ENCODE measurements at places on chromosomes 11 and 22.

DNA sequence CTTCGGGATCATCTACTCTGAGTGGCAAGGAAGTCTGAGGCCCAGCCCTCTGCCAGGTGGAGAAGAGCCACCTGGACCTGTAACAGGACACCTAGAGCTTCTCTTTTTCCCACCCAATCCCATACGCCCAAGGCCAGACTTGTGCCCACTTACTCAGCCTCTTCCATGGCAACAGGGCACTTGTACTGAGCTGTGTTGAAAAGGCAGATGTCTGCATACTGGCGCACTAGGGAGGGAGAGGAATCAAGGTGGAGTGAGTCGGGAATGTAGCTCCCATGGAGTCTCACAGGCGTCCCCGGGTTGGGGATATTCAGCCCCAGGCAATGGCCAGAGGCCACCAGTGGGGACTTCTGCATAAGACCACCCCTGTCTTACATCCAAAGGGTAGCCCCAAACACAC is 36.1 kb downstream of the TPBGL start:
- DNase-seq, result no peak
- H3K36me3 ChIP-seq, result peaks cover 15% of the 10 kb centered on the region
- H3K27ac ChIP-seq, result peak overlapping the region; percentile 90
- H3K4me1 ChIP-seq, result peaks cover 44% of the 10 kb centered on the region
- no peak overlapping the region for H3K4me3 ChIP-seq

DNA sequence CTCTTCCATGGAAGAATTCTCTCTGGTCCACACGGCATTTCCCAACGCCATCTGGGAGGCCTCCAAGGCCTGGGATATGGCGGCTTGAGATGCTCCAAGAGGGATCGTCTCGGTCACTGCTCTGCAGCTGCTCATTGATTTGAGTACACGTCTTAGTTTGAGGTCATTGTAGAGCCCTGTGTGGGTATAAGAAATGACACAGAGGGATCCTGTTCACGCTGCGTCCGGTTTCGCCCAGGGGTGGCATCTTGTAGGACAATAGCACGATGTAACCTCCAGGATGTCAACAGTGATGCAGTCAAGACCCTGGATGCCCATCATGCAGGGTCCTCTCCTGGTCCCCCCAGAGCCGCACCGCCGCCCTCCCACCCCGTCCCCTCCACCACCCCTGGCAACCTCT is 564.6 kb downstream of the BRD1 start:
- H3K27me3 ChIP-seq, result peaks cover 17% of the 10 kb centered on the region
- no peaks in the 10 kb centered on the region for H3K36me3 ChIP-seq
- H3K4me1 ChIP-seq, result no peaks in the 10 kb centered on the region
- H3K27ac ChIP-seq, result no peak overlapping the region

DNA sequence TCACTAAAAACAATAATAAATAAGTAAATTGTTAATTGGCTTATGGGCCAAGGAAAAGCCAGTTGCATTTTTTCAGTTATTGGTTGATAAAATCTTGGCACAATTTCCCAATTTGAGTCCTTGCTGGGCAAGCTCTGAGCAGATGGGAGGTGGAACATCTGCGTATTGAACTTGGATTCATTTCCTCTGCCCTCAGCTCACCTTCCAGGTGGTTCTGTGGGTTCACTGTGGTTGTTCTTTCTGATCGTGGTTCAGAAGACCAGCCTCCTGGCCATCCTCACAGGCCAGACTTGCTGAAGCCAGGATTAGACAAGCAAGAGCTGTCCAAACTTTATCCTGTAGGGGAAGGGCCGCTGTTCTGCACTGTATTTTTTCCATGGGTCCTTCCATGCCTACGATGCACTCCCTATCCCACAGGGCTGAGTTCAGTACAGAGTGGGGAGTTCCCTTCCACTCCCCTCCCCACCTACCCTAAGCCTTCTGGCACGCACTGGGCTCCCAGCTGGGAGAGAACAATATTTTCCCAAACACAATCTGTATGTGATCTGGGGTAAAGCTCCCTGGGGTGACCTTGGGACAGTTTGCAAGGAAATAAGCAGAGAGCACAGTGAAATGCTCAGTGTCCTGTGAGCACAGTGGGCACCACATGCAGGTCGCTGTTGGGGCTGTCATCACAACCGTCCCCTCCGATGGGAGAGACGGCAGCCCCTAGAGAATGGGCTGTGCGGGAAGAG is 43.5 kb upstream of the TP53I11 start:
- no peak overlapping the region for H3K4me3 ChIP-seq
- H3K27ac ChIP-seq, result no peak overlapping the region
- H3K36me3 ChIP-seq, result no peaks in the 10 kb centered on the region

DNA sequence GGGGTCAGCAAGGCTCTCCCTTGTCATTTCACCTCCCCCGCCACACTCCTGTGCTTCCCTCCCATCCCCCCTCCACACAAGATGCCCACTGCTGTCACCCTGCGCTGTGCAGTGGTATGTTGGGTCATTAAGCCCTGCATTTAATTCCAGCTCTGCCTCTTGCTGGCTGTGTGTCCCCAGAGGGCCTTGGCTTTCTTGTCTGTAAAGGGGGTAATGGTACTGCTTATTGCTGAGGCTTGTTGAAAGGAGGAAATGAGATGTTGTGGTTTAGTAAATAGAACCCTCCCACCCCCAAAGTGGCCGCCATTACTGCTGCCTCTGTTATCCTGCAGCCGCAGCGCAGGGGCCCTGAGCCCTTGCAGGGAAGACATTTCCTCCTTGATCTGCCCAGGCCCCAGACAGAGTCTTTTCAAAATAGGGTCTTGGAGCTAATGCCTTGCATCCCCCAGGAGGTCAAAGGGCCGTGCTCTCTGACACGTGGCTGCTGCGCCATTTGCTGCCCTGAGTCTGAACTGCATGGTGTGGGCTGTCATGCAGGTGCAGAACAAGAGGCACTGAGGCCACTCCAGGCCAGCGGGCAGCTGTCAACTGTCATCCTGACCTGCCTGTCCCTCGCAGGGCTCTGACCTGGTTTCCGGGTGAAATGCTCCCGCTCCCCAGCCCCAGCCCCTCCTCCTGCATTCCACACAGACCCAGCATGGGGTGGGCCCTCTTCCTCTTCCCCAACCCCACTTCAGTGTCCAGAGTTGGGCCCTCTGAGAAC is 18.7 kb downstream of the PVALB start:
- H3K36me3 ChIP-seq, result no peaks in the 10 kb centered on the region
- no peak overlapping the region for H3K27ac ChIP-seq
- H3K4me3 ChIP-seq, result no peak overlapping the region
- no peak for DNase-seq
- H3K27me3 ChIP-seq, result peaks cover 7% of the 10 kb centered on the region
- H3K4me1 ChIP-seq, result no peaks in the 10 kb centered on the region

GRCh38 chr11:28298209-28298608 is 190.0 kb downstream of the METTL15 start:
- DNase-seq, result no peak
- H3K36me3 ChIP-seq, result peaks cover 42% of the 10 kb centered on the region
- no peak overlapping the region for H3K27ac ChIP-seq
- no peaks in the 10 kb centered on the region for H3K4me1 ChIP-seq
- no peaks in the 10 kb centered on the region for H3K27me3 ChIP-seq

GRCh38 chr11:44304091-44305025 is 5.6 kb downstream of the ALX4 start:
- peaks cover 75% of the 10 kb centered on the region for H3K27me3 ChIP-seq
- H3K4me1 ChIP-seq, result peaks cover 27% of the 10 kb centered on the region
- DNase-seq, result peak; percentile 25
- H3K4me3 ChIP-seq, result no peak overlapping the region
- no peaks in the 10 kb centered on the region for H3K36me3 ChIP-seq

- H3K27ac ChIP-seq, result no peak overlapping the region
- no peaks in the 10 kb centered on the region for H3K36me3 ChIP-seq
- DNase-seq, result no peak
- no peaks in the 10 kb centered on the region for H3K4me1 ChIP-seq
Observed at GRCh38 chr11:90148900-90149299, 14.4 kb downstream of the NAALAD2 start.

GRCh38 chr11:19499999-19500398 is 212.6 kb upstream of the NAV2 start:
- no peak overlapping the region for H3K4me3 ChIP-seq
- no peaks in the 10 kb centered on the region for H3K4me1 ChIP-seq
- no peaks in the 10 kb centered on the region for H3K36me3 ChIP-seq
- H3K27me3 ChIP-seq, result peaks cover 7% of the 10 kb centered on the region
- no peak overlapping the region for H3K27ac ChIP-seq

- no peaks in the 10 kb centered on the region for H3K27me3 ChIP-seq
- H3K27ac ChIP-seq, result no peak overlapping the region
- peak; percentile 19 for DNase-seq
- peaks cover 91% of the 10 kb centered on the region for H3K4me1 ChIP-seq
- no peak overlapping the region for H3K4me3 ChIP-seq
- peaks cover 44% of the 10 kb centered on the region for H3K36me3 ChIP-seq
Observed at GRCh38 chr11:64853709-64854108, 9.3 kb upstream of the CDC42BPG start.

DNA sequence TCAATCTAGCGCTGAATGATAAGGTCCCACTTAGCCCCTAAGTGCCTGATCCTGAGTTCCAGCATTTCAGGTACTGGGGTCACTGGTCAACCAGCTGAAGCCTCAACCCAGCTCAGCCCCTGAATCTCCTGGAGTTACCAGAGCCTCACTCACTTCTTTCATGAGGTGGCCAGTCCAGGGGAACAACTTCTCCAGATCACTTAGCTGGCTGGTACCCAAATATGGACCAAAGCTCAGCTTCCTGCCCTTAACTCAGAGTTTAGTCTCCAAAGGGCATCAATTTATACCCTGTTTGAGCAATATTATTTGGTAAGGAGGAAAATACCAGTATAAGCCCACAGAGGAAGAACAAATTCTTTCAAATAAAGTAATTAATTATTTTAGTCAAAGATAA is 105.6 kb downstream of the SLC1A2 start:
- peaks cover 3% of the 10 kb centered on the region for H3K4me1 ChIP-seq
- H3K27me3 ChIP-seq, result no peaks in the 10 kb centered on the region

DNA sequence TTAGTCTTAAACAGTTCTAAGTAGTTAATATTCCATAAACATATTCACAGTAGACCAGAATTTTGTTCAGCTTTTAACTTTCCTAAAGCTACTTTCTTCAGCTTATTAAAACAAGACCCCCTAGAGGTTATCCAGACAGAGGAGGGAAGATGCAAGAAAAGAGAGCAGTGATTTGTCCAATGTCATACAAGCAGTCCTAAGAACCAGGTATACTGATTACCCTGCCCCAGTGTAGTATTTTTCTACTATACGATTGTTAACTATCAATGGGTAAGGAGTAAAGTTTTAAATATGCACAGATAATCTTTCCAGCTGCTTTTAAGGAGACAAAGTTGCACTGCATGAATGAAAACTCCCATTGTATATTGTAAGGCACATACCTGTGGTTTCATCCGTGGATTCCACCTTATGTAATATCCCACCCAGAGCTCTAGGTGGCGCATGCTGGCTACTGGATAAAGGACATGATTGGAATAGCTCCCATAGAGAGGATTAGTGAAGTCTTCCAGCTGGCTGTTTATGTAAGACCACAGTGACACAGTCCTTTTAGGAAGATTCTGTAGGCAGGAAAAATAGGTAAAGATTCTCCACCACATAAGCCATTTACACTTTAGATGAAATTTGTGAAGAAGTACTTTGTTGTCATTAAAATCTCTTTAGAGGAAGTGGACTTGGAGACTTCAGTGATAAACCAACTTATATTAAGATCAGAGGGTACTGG is 45.6 kb downstream of the CEP57 start:
- peaks cover 43% of the 10 kb centered on the region for H3K36me3 ChIP-seq
- DNase-seq, result peak; percentile 69
- H3K27ac ChIP-seq, result no peak overlapping the region
- peaks cover 6% of the 10 kb centered on the region for H3K4me1 ChIP-seq
- H3K4me3 ChIP-seq, result no peak overlapping the region
- H3K27me3 ChIP-seq, result no peaks in the 10 kb centered on the region

DNA sequence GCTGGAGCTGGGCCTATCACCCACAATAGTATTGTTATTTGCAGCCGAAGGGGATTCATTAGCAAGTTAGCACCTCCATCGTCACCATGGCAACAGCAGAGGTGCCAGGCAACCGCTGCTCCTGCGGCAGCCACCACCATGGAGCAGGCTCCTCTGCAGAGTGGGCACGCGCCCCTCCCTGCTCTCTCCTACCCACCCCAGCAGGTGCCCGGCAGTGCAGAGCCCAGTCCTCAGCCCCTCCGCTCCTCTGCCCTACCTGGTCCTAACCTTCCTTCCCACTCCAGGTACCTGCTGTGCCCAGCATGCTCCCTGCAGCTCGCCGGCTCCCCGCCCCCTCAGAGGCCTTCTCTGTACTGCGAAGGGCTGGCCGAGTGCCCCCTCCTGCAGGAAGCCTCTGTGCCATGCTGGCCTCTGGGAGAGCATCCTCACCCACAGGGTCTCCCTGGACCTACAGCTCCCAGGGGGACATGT is 3.6 kb downstream of the DUSP8 start:
- no peak overlapping the region for H3K27ac ChIP-seq
- H3K4me3 ChIP-seq, result no peak overlapping the region
- no peaks in the 10 kb centered on the region for H3K36me3 ChIP-seq
- peak; percentile 43 for DNase-seq

GRCh38 chr11:57200917-57201316 is 19.2 kb downstream of the LRRC55 start:
- H3K4me3 ChIP-seq, result no peak overlapping the region
- H3K27ac ChIP-seq, result no peak overlapping the region
- no peaks in the 10 kb centered on the region for H3K4me1 ChIP-seq
- no peak for DNase-seq
- peaks cover 6% of the 10 kb centered on the region for H3K27me3 ChIP-seq

- H3K36me3 ChIP-seq, result no peaks in the 10 kb centered on the region
- peaks cover 4% of the 10 kb centered on the region for H3K4me1 ChIP-seq
- H3K4me3 ChIP-seq, result no peak overlapping the region
- H3K27ac ChIP-seq, result no peak overlapping the region
- H3K27me3 ChIP-seq, result peaks cover 10% of the 10 kb centered on the region
Observed at GRCh38 chr11:63020671-63021291, 5.1 kb upstream of the SLC22A8 start.

GRCh38 chr11:17812865-17813187 is 78.2 kb downstream of the KCNC1 start:
- no peak for DNase-seq
- no peak overlapping the region for H3K4me3 ChIP-seq
- no peaks in the 10 kb centered on the region for H3K27me3 ChIP-seq
- H3K4me1 ChIP-seq, result no peaks in the 10 kb centered on the region
- H3K36me3 ChIP-seq, result peaks cover 6% of the 10 kb centered on the region
- H3K27ac ChIP-seq, result no peak overlapping the region

DNA sequence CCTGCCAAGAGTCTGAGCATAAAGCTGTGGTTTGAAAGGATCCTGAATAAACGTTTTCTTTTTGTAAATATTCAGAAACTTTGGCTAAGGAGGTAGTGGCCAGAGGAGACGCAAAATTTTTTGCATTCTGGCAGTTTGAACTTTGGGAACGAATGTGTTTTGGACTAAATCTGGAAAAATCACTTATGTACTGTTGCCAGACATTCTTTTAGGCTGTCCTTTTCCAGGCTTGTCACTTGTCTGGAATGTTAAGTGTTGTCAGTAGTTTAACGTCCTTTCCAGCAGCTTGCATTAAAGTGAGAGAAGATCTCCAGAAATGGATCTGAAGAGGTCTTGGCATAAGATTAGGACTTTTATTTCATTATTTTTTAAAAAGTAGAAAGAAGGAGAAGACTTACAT is 18.5 kb downstream of the SPECC1L start:
- peaks cover 46% of the 10 kb centered on the region for H3K4me1 ChIP-seq
- DNase-seq, result no peak
- H3K4me3 ChIP-seq, result no peak overlapping the region
- H3K27ac ChIP-seq, result no peak overlapping the region
- H3K27me3 ChIP-seq, result no peaks in the 10 kb centered on the region
- no peaks in the 10 kb centered on the region for H3K36me3 ChIP-seq

GRCh38 chr11:3631331-3631730 is 10.5 kb downstream of the ART5 start:
- DNase-seq, result no peak
- H3K4me1 ChIP-seq, result peaks cover 5% of the 10 kb centered on the region
- H3K27ac ChIP-seq, result no peak overlapping the region
- H3K4me3 ChIP-seq, result no peak overlapping the region
- no peaks in the 10 kb centered on the region for H3K27me3 ChIP-seq
- H3K36me3 ChIP-seq, result no peaks in the 10 kb centered on the region

Data from activated CD4-positive, alpha-beta T cell treated with anti-CD3 and anti-CD28 coated beads for 36 hours (primary cell).